PC-9 (cell line): ENCODE measurements at places on chromosomes 6 and 20.

DNA sequence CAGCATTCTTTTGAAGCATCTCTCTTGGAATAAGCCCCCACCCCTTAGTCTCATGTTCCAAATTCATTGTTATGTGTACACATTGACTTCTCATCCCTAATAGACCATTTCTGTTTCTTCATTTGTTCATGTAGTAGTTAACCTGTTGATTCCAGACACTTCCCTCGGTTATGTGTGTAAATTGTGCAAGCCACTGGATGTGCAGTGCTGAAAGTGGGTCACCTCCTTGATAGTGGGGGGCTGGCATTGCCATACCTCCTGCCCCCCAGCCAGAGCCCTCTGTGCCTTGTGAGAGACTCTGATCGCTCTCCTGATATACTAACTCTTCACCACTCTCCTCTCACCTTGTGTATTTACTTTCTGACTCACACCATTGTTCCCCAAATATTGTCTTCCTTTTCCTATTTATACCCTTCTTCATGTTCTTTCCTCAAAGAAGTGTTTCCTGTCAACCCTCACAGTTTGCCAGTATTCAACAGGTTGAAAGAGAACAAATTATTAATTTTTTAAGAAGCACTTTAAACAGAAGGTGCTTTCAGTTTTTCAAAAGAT, 59.0 kb downstream of the HIVEP1 start:
- no peak for DNase-seq

GRCh38 chr6:13289789-13290318, 38.5 kb downstream of the TBC1D7 start:
- no peak for DNase-seq

DNA sequence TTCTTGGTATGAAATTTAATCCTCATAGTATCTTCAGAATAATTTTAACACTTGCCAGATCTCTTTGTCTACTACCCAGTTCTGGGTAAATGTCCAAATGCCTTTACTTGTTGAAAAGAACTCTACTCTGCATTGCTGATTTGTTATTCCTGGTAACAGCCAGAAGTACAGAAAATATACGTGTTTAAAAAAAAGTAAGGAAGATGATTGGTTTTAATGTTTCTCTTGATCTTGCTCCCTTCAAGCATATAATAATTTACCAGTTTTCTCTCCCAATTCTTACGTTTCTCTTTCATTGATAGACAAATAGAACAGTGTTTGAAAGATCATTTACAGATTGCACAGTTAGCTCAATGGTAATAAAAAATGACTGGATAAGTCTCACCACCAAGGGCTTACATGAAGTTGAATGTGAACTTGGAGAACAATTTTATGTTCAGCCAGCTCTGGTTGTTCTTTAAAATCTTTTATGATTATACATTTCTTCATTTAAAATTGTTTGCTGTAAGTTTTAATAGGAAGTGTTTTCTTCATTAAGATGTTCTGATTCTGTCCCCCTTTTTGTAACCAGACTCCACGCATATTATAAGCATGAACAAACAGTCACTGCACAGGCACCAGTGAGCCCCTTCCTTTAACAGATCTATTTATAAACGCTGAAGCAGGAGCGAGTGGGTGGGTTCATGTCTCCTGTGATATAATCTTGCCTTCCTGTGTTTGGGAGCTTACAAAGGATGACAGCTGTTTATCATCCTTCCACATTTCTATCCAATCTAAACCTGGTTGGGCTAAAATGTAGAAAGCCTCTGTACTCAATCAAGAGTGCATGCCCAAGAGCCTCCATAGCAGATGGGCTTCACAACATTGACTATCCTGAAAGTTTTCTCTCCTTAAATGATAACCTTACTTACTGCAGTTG, 299.5 kb downstream of the PRL start:
- no peak for DNase-seq

- no peak for DNase-seq
Measured at GRCh38 chr6:1587546-1587945, 22.2 kb upstream of the FOXC1 start.

DNA sequence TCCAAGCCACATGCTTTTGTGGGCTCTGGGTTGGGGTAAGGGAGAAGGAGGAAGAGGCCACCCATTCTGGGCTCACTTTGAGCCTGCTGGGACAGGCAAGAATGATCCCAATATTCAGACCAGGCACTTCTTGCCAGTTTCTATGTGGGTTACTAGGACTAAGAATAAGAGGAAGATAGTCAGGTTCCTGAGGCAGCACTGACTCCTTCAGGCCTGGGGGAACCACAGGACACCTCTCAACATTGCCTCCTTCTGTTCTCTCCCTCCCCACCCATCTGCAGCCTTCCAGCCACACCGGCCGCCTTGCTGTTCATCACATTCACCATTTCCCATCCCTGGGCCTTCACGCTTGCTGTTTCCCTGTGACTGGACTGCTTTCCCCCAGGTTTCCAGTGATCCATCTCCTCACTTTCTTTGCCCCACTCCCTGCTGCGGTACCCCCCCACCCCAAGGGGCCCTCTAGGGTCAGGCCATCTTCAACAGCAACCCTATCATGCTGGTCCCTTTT, 69.2 kb upstream of the SIRPA start:
- no peak for DNase-seq

DNA sequence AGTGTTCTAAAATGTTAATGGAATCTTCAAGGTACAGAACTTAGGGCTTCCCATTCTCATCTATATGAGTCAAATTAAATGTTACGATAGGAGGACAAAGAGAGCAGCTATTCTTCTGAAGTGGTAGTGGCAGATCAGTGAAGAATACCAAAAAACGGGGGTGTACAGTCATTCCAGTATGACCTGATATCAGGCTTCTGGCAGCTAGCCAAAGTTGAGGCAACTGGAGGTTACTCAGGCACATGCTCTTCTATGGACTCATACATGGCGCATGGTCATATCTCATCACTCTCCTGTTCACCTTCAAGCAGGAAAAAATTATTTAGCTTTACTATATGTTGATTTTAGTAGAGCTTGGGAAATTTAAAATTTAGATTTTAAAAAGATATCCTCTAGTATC, 1608.8 kb downstream of the GRIK2 start:
- no peak for DNase-seq

DNA sequence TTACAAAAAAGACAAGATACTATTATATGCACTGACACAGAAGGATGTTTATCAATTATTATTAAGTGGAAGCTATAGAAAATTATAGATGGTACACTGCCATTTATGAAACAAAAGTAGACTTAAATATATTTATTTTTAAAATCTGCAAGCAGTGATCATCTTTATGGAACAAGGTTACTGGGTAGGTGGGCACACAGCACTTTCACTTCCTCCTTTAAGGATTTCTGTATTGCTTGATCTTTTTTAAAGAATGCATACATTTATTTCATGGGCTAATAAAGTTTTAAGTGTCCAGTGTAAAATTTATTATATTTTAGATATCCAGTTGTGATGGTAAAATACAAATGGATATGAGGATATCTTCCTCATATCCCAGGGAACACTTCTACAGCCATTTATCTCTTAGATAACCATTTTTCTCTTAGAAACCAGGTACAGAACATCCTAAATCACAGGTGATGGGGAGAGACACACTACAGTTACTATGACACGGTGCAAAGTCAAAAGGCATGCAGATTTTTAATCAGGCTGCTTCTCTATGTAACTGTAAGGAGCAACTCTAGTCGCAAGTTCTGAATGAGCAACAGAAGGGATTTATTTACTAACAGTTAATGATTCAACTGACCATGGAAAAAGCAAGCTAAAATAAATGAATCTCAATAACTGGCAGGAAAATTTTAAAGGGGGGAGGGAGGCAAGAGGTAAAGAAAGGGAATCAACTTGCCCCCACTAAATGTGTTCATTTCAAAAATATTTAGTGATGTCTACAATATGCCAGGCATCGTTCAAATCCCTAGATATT, 2.2 kb downstream of the FBXL4 start:
- no peak for DNase-seq

GRCh38 chr6:105990151-105990550, 96.0 kb upstream of the PRDM1 start:
- DNase-seq = no peak

DNA sequence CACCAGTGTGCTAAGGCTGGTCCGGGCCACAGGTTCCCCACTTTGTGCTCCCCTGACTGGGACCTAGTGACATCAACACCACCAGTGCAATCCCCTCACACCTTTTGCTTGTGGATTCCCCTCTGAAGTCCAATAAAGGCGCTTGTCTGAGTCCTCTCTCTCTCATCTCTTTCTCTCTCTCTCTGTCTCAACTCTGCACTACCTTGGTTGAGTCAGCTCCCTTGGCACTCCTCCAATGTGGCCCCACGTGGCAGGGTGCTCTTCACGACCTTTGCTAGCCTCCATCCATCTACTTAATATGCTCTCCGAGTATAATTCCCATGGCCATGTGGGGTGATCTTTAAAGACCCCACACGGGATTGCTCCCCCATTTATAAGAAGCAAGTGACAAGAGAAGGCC, 385.0 kb downstream of the CD83 start:
- DNase-seq = no peak

DNA sequence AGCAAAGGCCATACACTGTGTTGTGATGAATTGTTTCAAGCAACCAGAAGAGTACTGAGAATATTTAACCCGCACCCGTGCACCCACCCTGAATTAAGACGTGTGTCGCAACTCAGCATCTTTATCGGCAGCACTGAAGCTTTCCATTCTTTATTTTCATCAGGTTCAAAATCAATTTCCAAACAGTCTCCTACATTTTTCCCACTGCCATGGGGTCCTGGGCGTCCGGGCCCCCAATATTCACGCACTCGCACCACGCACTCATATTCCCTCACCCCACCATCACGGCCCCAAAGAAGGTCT, 1.8 kb downstream of the LTB start:
- DNase-seq = no peak

- DNase-seq = no peak
Measured at GRCh38 chr6:163355426-163355991, 59.0 kb upstream of the QKI start.

DNA sequence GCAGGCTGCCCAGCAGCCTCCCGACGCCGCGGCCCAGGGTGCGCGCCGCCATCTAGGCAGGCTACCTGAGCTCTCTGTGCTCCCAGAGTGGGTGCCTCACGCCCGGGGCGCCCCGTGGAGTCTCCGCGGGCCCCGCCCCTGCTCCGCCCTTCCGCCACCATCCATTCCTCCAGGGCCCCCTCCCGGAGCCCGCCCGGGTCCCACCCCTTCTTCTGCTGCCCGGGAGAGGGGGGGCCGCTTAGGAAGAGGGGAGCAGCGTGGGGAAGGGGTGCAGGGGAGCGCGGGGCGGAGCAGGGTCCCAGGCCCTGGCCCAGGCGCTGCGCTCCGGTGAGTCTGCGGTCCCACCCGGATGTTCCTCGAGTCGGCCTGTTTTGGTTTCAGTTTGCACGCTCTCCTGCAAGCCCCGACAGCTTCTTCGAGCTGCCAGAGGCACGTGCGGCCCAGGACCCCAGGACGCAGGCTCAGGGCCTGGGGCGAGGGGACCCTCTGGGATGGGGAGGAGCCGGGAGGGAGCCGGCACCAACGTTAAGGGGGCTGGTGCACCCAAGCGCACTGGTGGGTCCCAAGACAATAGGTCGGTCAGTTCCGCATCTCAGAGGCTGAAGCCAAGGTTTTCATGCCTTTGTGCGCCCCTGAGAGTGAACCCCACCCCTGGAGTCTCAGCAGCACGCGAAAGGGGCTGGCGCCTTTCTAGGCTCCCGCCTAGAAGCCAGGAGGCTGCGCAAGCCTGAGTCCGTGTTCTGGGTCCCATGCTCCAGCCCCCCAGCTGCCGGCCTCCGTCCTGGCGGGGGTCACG, at the start of gene ACSS1:
ACSS1 (minus strand) TSS at position 89 of the 796 bp plus-strand sequence; CDS start at position 52, 37 bp downstream.
- DNase-seq = peak; percentile 22

DNA sequence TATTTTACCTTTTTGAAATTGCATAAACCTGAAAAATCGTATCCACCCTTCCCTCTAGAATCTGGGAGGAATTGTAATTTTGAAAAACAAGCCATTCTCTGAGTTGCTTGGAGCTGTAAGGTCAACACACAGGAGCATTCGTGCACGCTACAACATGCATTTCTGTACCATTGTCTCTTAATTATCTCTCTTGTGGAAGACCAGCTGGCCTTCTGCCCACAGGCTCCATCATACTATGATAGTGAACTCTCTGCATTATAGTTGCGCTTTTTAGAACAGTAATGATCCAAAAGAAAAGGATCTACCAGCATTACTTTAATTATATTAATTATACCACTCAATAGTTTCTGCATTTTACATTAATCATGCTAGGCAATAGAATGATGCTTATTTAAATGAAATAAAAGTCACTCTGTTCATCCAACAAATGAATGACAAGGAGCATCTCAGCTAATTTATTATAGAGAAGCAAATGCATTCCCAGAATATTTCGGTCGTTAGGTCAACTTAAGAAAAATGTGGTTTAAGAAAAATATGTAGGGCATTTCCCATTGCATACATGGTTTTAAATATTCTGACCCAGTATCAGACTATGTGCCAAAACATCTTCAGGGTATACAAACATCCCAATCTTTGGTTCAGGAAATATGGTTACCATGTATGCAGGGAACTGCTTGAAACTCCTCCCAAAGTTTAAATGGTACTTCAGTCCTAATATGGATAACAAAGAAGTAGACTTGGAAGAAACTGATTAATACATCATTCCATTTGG, 263.5 kb downstream of the TFAP2A start:
- no peak for DNase-seq

- no peak for DNase-seq
Measured at GRCh38 chr6:105896052-105896820, 189.9 kb upstream of the PRDM1 start.

- no peak for DNase-seq
Measured at GRCh38 chr20:46883892-46884291, 10.8 kb upstream of the EYA2 start.

GRCh38 chr6:93684339-93684738, 265.0 kb upstream of the EPHA7 start:
- DNase-seq = no peak

- peak; percentile 81 for DNase-seq
Measured at GRCh38 chr20:4038047-4038459, 22.7 kb upstream of the RNF24 start.

- DNase-seq = no peak
Measured at GRCh38 chr6:31216208-31216898, 45.9 kb upstream of the POU5F1 start.

GRCh38 chr20:61997891-61998290, 67.8 kb downstream of the TAF4 start:
- no peak for DNase-seq

GRCh38 chr6:83092756-83093399, 25.4 kb downstream of the DOP1A start:
- no peak for DNase-seq

DNA sequence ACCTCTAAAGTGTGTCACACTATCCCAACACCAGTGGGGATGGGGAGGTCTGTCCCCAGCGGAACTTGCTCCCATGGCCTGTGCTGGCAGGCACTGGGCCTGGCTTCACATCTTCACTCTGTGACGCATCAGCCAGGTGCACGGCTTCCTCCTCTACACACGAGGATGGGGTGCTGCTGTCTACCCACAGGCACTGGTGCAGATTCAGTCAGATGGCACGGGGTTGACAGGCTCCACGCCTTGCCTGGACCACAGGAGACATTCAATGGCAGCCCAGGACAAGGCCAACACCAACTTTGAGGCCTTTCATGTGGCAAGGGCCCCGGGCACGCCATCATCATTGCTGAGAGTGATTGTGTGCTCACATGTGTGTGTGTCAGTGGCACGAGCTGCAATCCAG, 92.4 kb downstream of the TMEM242 start:
- DNase-seq = no peak
